ENCODE measurements at places on chromosomes 3 and 15. TPM values are rescaled to one million over a fixed set of nuclear protein-coding genes. Genes with fewer than 3 reads are reported as not detected.

DNA sequence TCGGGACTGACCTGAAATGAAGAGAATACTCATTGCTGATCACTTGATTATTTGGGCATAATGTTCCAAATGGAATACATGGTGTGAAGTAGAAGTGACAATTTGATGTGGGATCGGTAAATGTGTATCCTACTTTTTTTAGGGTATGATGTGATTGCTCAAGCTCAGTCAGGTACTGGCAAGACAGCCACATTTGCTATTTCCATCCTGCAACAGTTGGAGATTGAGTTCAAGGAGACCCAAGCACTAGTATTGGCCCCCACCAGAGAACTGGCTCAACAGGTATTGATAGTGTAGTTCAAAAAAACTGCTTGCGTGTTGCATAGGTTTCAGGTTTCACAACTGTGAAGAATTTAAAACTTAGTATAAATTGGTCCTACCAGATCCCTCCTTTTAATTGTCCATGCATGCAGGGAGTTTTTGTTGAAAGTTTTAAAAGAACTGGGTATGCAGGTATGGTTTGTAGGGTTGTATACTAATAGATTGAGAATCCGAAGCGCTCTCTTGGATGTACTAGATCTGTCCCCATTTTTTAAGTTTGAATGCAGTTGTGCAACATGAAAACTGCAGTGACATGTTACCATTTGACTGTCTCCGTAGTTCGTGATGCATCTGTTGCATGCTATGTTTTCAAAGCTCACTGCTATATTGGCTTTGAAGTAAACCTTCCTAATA is 1.6 kb downstream of the EIF4A2 start:
- DNase-seq: no peak

DNA sequence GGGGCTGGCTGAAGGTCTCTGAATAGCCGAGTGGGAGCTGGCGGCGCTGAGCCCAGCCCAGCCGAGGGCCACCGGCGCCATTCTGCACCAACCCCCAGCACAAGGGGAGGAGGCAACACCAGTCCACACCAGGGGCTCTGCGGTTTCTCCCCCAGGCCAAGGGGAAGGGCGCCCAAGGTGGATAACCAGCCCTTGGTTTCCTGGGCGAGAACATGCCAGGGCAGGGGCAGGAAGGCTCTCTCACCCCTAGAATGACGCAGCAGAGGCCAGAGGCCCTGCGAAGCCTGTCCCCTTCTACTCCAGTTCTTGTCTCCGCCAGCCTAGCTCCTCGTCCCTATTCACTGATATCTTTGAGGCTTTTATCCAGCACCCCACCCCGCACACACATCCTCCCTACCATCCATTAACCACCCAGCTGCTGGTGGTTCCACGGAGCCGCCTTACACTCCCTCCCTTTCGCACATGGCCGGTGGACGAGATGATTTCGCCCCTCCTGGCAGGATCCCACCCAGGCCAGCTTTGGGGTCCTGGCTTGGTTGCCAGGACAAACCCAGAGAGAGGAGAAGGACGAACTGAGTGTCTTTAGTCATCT is 1.3 kb downstream of the RBPMS2 start:
- no peak for DNase-seq

- DNase-seq: no peak
Measured at GRCh38 chr3:41148478-41148877, 50.8 kb upstream of the CTNNB1 start.

DNA sequence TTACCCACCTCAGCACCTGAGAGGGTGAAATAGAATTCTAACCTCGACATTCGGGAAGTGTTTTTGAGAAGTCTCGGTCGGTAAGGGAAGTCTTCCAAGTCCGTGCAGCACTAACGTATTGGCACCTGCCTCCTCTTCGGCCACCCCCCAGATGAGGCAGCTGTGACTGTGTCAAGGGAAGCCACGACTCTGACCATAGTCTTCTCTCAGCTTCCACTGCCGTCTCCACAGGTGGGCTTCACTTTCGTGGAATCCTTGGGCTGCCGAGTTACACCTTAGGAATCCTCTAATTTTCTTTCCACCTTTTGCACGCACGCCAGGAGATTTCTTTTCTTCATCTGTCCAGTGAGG is 775 bp downstream of the CCNDBP1 start:
- DNase-seq: peak; percentile 12

GRCh38 chr3:197675951-197676350 is 60.8 kb downstream of the RUBCN start:
- no peak for DNase-seq

The PYDC2 gene
- total RNA-seq: not detected

The DUOXA2 gene
- total RNA-seq: not detected

DNA sequence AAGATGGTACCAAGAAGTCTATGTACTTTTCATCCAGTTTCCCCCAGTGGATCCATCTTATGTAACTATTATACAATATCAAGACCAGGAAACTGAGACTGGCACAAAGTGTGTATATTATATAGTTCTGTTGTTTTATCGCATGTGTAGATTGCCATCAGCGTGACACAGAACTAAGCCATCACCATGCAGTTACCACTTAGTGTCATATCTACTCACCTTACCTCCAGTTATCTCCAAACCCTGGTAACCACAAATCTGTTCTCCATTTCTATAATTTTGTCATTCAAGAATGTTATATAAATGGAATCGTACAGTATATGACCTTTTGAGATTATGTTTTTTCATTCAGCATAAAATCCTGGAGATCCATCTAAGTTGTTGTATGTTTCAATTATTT is 23.1 kb downstream of the IFT122 start:
- no peak for DNase-seq

GRCh38 chr3:28089527-28089897 is 151.9 kb upstream of the CMC1 start:
- DNase-seq: no peak

- DNase-seq: no peak
Measured at GRCh38 chr3:11201251-11202019, 47.1 kb downstream of the HRH1 start.

The LRRC49 gene
- 32.5 TPM for total RNA-seq

DNA sequence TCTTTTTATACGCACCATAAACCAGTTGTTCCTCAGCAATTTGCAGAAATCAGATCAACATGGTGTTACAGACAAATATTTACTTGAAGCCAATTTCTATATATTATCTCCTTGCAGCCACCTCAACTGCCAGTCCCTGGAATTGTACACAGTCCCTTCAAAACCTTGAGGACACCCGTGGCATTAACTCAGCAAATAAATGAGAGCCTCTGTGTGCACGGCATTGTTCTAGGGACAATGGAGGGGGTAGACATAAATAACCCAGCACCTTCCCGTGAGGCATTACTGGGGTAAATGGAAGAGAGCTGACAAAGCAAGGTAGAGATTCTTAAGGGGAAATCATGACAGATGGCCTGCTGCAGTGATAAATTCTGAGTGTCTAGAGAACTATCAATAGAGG is 12.5 kb downstream of the TM2D3 start:
- no peak for DNase-seq

DNA sequence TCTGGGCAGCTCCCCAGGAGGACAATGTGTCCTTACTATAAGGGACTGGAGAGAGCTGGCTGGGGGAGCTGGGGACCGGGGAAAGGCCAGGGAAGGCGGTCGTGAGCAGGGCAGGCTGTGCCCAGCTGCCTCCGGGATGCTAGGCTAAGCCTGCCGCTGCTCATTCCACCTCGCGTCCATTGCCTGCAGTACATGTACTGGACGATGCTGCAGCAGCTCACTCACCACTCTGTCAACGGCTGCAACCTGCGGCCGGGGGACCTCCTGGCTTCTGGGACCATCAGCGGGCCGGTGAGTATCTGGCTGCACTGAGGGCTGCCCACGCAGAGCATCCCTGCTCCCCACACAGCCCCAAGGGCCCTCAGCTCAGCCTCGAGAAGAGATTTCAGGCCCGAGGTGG is 27.1 kb downstream of the FAH start:
- no peak for DNase-seq

The PCSK6 gene
- total RNA-seq: 14.3 TPM

The ADAMTS9 gene
- 74.5 TPM for total RNA-seq

DNA sequence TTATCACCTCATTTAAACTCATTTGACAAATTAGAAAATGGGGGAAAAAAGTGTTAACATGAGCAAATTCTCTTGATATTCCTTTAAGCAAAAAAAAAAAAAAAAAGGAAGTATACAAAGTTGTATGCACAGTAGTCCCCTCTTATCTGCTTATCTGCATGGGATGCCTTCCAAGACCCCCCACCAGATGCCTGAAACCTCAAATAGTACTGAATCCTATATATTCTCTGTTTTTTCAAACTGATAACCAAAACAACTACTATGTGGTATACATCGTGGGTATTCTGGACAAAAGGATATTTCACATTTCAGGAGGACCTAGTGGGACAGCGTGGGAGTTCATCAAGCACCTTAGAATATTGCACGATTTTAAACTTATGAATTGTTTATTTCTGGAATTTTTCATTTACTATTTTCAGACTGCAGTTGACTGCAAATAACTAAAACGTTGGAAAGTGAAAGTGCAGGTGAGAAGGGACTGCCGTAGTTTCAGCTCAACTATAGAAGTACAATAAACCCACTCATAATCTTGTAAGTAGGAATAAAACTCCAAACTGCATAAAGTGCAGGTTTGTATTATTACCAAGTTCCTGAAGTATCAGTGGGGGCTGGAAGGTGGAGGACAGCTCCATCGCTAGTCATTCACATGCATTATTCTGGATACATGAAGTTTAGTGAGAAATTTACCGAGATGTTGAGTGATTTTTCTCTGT is 43.6 kb upstream of the PLCL2 start:
- DNase-seq: no peak

The THPO gene
- 0.40 TPM for total RNA-seq

GRCh38 chr3:155549087-155549486 is 195.8 kb downstream of the PLCH1 start:
- no peak for DNase-seq

- no peak for DNase-seq
Measured at GRCh38 chr15:75167588-75168350, 33.9 kb upstream of the C15orf39 start.

The TM4SF4 gene
- total RNA-seq: not detected

The SNRK gene
- 79.2 TPM for total RNA-seq

GRCh38 chr15:52006702-52007340 is 12.2 kb upstream of the MAPK6 start:
- DNase-seq: no peak

GRCh38 chr3:53729618-53730017 is 116.6 kb downstream of the CHDH start:
- no peak for DNase-seq

The GXYLT2 gene
- 26.4 TPM for total RNA-seq

- no peak for DNase-seq
Measured at GRCh38 chr3:167864552-167864874, 129.0 kb downstream of the SERPINI1 start.

The CYP1A1 gene
- 0.89 TPM for total RNA-seq

DNA sequence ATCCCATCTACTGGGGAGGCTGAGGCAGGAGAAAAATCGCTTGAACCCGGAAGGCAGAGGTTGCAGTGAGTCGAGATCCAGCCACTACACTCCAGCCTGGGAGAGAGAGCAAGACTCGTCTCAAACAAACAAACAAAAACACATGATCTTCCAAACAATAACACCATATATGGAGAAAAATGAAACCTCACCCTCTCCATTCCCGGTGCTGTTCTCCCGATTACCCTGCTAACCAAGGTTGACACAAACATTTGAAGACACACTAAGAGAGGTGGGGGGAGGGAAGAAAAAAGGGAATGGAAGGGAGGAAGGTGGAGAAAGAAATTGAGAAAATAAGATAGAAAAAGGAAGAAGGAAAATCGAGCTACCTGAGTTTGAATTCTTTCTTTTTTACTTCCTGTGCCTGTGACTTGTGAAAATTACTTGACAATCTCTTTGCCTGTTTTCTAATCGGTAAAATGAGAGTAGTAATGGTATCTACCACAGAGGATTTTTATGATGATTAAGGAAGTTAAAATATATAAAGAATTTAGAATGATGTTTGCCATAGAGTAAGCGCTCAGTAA is 1.1 kb upstream of the PLSCR2 start:
- DNase-seq: no peak

- DNase-seq: no peak
Measured at GRCh38 chr15:74202452-74203401, at the start of gene STRA6. TSS of gene STRA6 (minus strand) at chr15:74202787. CDS start at chr15:74202267, 520 bp downstream.

The MCTP2 gene
- 12.4 TPM for total RNA-seq

DNA sequence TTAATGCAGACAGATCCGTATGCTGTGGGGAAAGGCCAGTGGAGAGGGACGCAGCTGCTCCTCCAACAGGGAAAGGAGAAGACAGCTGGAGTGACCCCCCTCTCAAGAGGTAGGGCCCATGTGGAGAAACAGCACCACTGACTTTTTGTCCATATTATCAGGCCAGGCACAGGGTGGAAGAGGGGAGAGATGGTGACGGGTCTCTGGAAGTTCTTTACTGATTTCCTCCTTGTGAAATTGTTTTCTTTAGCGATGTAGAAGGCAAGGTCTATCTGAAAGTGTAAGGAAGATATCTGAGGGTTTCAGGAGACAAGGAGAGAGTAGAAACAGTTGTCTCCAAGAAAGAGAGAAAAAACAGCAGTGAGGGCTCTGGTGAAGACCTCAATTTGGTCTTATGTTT is 338.8 kb downstream of the VPS13C start:
- DNase-seq: no peak

The PRTG gene
- total RNA-seq: 10.7 TPM

DNA sequence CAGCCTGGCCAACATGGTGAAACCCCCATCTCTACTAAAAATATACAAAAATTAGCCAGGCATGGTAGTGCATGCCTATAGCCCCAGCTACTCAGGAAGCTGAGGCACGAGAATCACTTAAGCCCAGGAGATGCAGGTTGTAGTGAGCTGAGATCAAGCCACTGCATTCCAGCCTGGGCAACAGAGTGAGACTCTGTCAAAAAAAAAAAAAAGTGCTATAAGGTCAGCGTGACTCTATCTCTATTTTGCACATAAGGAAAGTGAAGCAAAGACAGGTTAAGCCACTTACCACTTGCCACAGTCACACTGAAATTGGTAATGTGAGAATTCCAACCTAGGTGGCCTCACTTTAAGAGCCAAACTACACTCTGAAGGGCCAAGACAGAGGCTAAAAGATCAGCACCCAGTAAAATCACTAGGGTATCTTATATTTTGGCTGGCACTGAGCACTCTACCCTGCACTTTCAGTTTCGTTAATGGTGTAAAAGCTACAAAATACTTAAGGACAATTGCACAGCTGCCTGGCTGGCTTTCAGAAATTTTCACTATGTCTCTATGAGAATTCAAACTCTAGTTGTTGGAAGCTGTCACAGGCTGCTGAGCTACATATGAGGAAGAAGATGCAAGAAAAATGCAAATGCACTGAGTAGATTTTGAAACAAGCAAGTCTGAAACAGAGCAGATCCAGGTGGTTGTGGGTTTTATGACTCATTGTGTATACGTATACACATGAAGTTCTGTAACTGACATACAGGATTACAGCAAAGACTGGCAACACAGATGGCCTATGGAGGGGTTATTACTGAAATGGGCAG is 32.7 kb downstream of the TRANK1 start:
- no peak for DNase-seq

- no peak for DNase-seq
Measured at GRCh38 chr3:197462808-197463207, 93.0 kb downstream of the BDH1 start.

The MKRN3 gene
- 7.4 TPM for total RNA-seq

The DCP1A gene
- 13.3 TPM for total RNA-seq

The ZNF80 gene
- total RNA-seq: not detected

DNA sequence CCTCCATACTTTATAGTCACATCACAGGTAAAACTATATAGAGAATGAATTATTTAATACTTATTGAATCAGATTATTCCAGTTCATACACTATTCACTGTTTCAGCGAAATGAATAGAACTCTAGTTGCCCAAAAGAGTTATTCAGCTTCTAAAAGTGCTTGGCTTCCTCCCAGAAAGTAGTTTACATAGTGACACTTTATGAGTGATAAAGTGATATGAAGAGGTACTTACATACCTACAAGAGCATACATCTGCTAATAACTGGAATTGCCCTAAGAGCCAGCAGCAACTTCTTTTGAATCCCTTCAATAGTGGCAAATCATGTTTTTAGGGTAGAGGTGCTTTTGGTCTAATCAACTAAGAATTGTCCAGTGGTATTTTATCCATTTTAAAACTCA is 635.1 kb upstream of the AGTR1 start:
- DNase-seq: no peak

Measured in spinal cord (tissue), 10 donors.